GM12865 (cell line): ENCODE measurements at places on chromosomes 2 and 18.

DNA sequence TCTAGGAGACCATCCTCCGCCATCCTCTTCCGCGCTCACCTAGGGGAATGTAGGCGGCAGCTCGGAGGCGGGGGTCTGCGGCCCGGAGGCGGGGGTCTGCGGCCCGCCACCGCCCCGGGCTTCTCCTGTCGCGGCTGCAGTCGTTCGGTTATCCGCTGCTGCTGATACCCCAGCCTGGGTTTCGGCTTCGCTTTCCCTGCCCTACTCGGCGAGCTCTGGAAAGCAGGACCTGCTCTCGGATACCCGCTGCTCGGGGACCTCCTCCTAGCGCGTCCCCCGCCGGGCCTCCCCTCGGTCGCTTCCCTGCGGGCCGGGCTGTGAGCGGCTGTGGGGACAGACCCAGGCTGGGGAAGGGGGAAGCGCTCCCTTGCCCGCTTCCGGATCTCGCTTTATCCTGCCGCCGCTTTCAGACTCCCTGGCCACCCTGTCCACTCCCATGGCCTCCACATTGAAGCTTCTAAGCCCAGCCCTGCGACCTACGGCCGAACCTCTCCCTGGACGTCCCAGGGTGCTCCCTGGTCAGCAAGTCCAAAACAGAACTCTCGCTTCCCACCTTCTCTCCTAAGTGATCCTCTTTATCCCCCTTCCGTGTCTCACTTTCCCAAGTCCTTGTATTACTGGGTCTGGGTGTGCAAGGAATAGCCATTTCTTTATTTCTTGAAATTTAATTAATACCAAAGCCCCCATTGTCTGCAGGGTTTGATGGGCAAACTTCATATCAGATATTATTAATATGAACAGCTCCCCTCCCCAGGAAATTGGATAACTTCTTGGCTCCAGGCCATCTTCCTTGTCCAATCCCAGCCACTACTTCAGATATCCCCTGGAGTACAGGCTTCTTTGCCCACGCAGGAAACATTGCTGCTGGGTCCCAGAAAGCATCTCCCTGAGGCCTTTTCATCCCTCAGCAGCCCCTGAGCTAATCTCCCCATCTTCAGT lies 769 bp downstream of the FKBP1B start:
- DNase-seq: no peak

DNA sequence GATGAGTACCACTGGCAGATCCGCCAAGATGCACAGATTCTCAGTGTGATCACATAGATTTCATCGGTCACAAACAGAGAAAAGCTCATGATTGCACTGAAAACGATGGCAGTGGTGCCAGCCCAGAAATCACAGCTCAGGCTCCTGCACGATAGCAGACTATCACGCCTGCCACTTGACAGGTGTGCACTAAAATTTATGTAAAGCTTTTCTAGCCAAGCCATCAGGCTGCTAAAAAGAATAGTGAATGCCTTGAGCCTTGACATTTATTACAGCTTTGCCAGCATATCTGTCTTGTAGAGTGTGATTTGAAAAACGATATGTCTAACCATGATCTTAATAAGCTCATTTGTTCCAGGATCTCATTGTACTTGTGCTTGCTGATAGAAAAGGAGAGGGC lies 409.5 kb upstream of the CWC22 start:
- no peak for DNase-seq

- peak; percentile 23 for DNase-seq
Measured at GRCh38 chr18:51734576-51734975, 537.1 kb upstream of the MEX3C start.

DNA sequence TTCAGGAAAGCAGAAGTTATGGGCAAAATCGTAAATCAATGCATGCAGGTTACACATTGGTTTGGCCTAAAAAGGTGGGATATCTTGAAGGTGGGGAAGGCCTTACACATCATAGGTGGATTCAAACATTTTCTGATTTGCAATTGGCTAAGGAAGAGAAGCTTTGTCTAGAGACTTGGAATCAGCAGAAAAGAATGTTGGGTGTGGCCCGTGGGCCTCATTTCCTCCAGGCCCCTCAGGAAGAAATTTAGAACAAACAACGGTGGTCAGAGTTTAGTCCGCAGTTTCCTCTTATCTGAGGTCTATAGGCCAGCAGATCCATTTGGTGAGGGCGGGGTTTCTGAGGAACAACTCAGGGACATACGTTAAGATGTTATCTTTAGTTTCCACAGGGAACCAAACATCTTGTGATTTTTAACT lies 50.9 kb upstream of the AFF3 start:
- DNase-seq: no peak
